ENCODE measurements at places on chromosomes 3 and 15.

DNA sequence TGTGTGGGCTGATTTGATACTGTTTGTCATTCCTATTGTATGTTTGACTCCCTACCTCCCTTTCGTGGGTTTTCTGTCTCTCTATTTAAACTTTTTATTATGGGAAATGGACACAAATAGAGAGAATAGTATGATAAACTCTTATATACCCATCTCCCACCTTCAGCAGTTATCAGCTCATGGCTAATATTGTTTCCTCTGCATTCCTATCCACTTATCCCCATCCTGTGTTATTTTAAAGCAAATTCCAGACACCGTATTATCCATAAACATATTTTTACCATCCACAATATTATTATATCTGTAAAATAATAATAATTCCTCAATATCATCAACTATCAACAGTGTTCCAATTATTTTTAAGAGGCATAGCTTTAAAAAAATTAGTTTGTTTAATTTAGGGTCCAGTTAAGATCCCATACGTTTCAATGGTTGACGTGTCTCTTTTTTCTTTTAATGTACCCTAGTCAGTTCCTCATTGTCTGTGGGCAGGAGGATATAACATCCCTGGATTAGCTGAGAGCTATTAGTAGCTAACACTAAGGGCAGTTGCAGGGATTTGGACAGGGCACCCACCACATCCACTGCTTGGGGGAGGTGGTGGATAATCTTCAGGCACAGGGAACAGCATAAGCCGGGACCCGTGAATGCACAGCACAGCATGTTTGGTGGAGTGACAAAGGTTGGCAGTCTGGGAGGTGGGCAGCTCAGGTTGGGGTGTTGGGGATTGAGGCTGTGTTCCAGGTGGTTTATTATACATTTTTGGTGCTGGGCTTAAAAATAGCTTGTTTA lies 23.5 kb downstream of the PLCL2 start:
- no peak for DNase-seq

DNA sequence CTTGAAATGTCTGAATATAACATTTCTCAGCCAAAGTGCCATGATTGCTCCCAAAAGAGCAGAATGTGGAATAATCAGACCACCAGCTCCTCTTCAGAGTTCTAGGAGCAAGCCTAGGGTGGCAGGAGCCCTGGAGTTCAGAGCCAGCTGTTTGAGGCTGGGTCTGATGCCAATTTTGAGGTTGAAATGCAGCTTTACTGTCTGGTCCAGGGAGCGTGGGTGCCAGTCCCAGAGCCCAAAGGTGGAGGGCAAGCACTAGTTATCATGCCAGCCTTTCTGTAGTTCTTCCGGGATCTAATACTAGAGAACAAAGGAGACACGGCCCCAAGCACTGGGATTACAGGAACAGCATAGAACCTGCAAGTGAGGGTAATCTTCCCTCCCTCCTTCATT lies 69.3 kb downstream of the TNFAIP8L3 start:
- DNase-seq: no peak

DNA sequence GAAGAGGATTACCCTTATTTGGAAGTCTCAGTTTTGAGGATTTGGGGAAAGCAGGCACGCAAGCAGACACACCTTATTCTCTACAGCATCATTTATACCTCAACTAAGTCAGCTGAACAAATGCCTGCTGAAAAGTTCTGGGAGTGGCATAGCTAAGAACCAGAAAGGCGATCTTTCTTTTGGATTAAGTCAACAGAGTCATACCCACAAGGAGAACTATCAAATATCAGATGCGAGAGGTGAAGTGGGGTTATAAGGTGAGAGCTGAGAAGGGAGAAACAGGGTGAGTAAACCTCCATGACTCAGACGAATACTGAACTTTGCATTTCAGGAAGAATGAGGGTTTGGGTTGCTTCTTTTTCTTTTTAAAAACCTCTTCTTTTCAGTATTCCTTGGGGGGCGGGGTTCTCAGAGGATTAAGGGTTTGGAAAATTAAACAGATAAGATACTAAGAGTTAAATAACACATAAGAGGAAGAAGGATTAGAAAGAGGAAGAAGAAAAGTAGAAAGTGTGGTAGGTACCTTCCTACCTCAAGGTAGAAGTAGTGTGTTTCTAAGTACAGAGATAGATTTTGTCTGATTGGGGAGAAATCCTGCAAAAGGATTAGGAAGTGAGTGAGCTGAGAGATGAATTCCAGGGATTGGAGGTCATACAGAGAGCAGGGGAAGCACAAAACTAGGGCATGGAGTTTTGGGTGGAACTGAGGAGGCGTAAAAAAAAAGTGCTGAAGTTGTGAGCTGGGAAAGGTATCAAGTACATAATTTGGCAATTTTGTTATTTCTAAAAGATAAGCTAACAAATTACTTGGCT lies 41.3 kb upstream of the ICE2 start:
- DNase-seq: no peak

GRCh38 chr3:54125300-54125699 lies 2.9 kb downstream of the CACNA2D3 start:
- no peak for DNase-seq

DNA sequence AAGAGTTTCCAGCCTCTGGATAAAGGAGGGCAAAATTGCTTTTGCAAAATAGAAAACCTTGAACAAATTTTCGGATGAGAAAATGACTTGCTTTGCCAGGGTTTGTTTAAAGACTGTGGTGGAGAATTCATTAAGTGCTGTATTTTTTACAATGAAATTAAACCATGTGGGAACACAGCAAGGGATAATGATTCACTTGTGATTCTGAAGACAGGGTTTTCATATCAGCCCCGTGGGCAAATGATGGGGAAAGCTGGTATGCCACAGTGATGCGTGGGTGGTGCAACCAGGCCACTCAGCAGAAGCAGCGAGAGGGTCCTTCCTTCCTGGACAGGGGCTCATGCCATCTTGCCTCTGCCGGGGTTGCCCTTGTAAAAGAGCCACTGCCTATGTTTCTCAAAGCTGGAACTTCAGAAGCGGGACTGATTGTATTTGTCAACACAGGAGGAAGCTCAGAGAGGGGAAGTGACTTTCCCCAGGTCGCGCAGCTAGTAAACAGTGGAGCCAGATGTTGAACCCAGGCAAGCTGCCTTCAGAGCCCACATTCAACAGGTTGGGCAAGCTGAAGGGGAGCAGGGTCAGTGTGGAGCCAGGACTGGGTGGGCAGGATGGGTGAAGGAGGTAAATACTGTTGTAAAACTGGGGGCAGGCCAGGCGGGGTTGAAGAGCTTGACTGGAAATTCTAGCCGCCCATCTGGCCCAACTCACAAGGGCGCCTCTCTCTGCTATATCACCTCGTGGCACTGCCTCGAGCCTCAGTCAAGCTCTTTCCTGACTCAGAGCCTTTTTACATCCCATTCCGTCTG lies 79.1 kb downstream of the TOP2B start:
- DNase-seq: no peak

Measured in stimulated activated CD4-positive, alpha-beta T cell treated with anti-CD3 and anti-CD28 coated beads, Interleukin-1b, Interleukin-23, amount 100 ng/mL, for 1 hour (primary cell).